Inflammatory macrophage treated with lipopolysaccharide for 1 hour (primary cell): ENCODE measurements at places on chromosomes 4 and X.
A peak's percentile ranks its signal among the peaks of the same experiment; 100 is the strongest.

DNA sequence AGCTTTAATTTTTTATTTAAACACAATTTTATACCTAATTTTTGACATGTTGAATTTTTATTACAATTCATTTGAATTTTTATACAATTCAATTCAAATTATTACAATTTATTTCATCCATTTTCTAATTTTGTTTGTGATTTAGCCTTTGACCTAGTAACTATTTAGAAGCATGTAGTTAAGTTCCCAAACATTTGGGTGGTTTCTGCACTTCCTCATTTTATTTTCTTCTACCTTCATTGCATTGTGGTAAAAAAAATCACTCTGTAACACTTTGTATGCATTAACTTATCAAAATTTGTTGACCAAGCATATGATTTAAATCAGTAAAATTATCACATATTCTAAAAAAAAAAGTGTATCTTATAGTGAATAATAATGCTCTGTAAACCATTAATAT lies 928.9 kb downstream of the ARAP2 start:
- DNase-seq: no peak

GRCh38 chr4:154390324-154390723 lies 101.3 kb downstream of the DCHS2 start:
- DNase-seq: no peak

- no peak for DNase-seq
These were observed 36.3 kb downstream of the DTHD1 start for GRCh38 chr4:36317721-36318120.

- DNase-seq: peak; percentile 3
These were observed 81.5 kb upstream of the PSAPL1 start for GRCh38 chr4:7516096-7516772.

DNA sequence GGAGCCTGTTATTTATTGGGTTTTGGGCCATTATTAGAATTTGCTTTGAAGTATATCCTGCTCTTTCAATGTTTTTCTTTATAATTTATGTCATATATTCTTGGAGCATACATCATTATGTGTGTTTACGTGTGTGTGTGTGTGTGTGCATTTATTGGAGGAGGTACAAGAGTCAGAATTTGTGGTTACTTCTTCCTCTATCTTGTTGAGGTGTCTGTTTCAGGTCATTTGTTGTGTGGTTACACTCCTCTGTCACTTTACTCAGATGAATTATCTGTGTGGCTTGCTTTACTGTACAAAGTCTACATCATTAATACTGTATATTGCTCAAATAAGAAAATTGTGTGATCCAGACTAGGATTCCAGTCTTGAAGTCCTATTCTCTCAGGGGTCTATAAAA lies 1957.4 kb upstream of the TENM3 start:
- no peak for DNase-seq

- no peak for DNase-seq
These were observed 600 bp downstream of the BEX4 start for GRCh38 chrX:103215425-103215991.

DNA sequence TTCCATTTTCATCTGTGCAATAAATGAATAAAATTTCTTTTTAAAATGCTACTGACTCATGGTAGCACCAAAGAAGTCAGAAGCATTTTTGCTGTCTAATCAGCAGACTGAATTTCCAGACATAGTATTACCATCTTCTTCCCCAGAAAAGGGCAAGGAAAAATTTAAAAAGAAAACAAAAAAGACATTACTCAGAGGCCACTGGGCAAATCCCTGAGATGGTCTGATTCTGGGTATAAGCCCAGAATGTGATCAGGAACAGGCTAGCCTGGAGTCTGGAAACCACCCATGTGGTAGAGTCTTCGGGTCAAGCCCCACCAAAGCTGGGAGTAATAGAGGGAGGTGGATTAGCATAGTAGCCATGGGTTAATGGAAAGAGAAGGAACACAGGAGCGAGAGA lies 342.8 kb downstream of the FBXW7 start:
- no peak for DNase-seq
